NK-92 treated with Interleukin-12 subunit alpha and Interleukin-12 subunit beta, amount 100 ng/mL, for 24 hours (cell line): ENCODE measurements at places on chromosomes 7 and 10.

DNA sequence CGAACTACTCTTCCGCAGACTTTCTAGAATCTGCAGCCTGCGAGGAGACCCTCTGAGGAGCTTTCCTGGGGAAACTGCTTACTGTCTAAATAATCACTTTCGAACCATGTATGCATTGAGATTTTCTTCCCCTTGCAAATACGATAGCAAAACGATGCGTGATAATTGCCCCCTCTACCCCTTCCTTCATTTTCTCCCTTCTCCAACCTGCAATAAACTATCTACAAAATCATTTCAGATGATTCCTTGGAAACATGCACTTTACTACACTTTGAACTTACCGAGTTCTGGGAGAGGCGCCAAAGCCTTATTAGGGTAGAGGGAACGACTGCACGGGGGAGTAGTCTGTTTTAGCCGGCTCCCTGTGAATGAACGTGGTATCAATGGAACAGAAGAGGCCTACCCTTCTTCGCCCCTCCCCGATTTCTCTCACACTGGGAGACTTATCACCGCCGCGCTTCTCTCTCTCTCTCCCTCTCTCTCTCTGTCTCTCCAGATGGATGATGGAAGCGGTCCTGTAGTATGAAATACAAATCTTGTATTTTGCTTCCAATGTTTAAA is at the start of gene FGFBP3:
Gene FGFBP3, minus strand, starts transcription at position 370 of the 561 bp plus-strand sequence. CDS start 517 bp downstream, outside the sequence.
- DNase-seq = no peak

- no peak for DNase-seq
Observed at GRCh38 chr10:95242581-95243317, 48.1 kb downstream of the PDLIM1 start.

DNA sequence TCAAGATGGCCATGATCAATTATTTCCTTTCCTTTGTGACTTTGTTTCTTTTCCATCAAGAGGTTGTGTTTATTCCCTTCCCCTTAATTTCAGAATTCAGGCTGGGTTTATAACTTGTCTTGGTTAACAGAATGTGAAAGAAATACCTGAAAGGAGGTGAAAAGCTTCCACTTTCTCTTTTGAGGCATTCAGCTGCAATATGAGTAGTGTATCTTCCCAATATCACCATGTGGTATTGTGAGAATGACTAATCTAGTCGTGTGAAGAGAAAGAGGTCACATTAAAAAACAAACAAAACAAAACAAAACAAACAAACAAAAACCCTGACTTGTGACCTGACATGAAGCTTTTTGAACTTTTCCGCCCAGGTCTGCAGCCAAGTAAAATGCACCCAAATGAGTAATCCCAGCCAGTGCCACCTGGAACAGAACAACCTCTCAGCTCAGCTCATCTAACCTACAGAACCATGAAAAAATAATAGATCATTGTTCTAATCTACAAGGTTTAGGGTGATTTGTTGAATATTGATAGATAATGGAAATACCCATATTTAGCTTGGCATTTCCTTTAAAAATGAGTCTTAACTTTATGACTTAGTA is 70.8 kb upstream of the TEX47 start:
- no peak for DNase-seq

GRCh38 chr10:59383436-59383835 is 21.1 kb upstream of the FAM13C start:
- DNase-seq = no peak

- no peak for DNase-seq
Observed at GRCh38 chr7:121076350-121077164, 88.0 kb downstream of the CPED1 start.

GRCh38 chr7:29539471-29539870 is 24.2 kb upstream of the PRR15 start:
- DNase-seq = no peak
